Left ventricle myocardium inferior (tissue), 1 donor: ENCODE measurements at places on chromosomes 7 and 10. TPM values are rescaled to one million over a fixed set of nuclear protein-coding genes. Genes with fewer than 3 reads are reported as not detected.

DNA sequence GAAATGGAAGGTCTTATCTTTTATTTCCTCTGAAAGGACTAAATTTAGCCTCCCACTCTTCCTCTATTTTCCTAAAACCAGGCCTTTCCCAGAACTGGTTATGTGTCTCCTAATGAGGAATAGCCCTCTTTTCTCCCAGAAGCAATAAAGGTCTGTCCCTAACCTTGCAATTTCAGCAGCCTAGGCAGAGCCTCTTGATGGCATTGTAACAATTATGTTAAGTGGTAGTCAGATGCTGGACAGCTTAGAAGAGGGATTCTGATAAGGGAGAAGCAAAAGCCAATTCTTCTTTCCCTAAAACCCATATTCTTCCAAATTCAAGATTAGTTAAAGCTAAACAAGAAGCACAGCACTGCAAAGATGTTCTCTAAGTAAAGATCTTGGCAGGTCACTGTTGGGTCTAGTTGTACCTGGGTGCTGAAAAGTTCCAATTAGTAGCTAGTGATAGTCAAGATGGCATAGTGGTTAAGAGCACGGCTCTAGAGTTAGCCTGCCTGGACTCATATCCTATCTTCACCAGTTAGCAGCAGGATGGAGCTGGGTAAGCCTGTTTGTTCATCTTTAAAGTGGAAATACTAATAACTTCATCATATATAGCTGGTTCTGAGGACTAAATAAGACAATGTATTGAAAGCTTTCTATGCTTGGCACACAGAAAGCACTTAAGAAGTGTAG, 14.3 kb upstream of the KCNIP2 start:
- DNase-seq, result no peak

The SLC16A9 gene
- total RNA-seq, result 1.1 TPM

DNA sequence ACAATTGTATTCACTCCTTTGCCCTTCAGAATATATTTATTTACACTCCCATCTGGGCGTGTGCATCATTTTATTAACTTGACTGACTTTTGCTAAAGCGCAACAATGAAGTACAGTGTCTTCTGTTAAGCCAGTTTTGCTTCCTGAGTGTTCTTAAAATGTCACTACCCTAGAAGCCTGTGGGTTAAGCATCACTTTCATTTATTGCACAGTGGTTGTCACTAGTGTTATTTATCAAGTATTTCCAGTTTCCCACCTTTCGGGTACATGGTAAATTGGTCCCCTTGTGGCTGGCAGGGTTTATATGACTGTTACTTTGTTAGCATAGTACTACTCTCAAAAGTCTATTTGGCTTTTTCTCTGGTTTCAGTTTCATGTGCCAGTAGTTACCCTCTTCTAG, 3.3 kb downstream of the HILPDA start:
- DNase-seq, result no peak

DNA sequence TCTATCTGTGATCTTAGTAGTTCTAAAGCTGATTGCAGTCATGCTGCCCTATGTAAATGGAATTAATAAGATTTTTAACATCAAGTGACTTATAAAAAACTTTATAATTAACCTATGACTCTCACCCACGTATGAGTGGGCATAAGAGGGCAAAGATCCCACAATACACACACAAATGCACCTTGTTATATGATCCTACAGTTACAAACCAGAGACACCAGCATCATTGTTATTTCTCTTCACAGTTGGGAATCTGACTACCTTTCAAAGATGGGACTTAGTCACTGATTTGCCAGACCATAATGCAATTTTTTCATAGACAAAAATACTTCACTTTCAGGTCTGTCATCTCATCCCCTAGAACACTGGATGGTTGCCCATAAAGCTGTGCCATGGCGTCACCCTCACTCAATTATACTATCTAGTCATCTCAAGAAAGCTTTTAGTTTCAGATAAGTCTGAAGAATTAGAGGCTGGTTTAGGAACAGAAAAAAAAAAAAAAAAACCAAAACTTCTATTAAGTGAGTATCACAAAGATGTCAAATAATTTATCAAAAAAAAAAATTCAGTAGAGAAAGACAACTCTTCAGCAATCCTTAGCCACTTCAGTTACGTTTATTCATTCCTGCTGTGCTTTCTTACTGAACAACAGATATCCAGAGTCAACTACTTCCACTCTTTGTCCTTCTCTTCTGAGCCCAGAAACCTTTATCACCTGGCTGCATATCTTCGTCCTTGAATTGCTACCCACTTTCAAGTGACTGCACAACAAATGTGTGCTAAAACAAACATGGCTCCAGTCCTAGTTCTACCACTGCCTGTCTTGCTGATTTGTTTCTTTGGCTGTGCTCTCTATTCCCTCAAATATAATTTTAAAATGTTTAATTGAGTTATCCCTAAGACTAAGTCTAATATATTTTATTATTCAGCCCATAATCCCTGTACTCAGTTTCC, 175.0 kb upstream of the CHRM2 start:
- no peak for DNase-seq

DNA sequence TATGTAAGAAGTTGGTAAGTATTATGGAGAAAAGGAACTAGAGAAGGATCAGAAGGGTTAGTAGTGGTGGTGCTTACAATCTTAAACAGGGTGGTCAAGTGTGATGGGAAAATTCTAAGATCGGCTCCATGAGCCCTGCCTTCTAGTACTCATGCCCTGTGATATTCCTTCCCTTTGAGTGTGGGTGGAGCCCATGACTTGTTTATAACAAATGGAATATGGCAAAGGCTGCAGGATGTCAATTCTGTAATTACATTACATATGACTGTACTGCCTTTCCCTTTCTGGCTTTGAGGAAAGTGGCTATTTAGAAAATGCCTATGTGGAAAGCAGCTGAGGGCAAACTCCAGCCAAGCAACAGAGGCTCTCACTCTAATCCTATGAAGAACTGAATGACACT, 309.6 kb downstream of the AGMO start:
- no peak for DNase-seq

The MYO1G gene
- total RNA-seq, result 0.77 TPM
